ENCODE measurements at places on chromosomes 7 and 10. TPM values are rescaled to one million over a fixed set of nuclear protein-coding genes. Genes with fewer than 3 reads are reported as not detected.

SPDYE1 gene
- not detected for total RNA-seq

TMEM196 gene
- total RNA-seq, result not detected

NEUROG3 gene
- total RNA-seq, result 1.1 TPM

HOXA6 gene
- not detected for total RNA-seq

RNLS gene
- total RNA-seq, result 2.1 TPM

NEUROD6 gene
- not detected for total RNA-seq

ZNF680 gene
- total RNA-seq, result 12.1 TPM

PRDX3 gene
- total RNA-seq, result 239 TPM

AGR2 gene
- total RNA-seq, result not detected

INTS1 gene
- 116 TPM for total RNA-seq

OAT gene
- 35.6 TPM for total RNA-seq

Measured in activated T-helper 17 cell treated with anti-CD3 and anti-CD28 coated beads, Interleukin-2, amount 50 U/mL, for 72 hours (primary cell).